ENCODE measurements at places on chromosomes 7 and 10. TPM values are rescaled to one million over a fixed set of nuclear protein-coding genes. Genes with fewer than 3 reads are reported as not detected.

DNA sequence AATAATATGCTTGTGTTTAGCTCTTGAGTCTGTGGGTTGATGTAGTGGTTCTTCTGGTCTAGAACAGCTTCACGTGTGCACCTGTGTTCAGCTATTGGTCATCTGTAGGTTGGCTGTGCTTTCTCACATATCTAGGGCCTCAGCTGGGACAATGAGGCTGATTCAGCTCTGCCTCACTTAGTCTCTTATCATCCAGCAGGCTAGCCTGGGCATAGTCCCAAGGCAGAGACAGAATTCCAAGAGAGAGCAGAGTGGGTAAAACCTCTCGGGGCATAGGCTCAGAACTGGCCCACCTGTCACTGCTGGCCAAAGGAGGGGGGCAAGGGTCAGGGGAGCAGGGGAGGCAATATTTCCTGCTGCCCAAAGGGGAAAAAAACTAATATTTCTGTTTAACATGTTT, 32.0 kb upstream of the MXI1 start:
- no peak overlapping the region for H3K27ac ChIP-seq
- peaks cover 21% of the 10 kb centered on the region for H3K27me3 ChIP-seq
- no peak for DNase-seq
- no peaks in the 10 kb centered on the region for H3K36me3 ChIP-seq
- no peak overlapping the region for H3K4me3 ChIP-seq
- H3K4me1 ChIP-seq = no peaks in the 10 kb centered on the region

Gene NUTM2A
- 2.9 TPM for total RNA-seq

Gene ITIH5
- total RNA-seq = 10.5 TPM

Gene CAV1
- 695 TPM for total RNA-seq
